ENCODE measurements at places on chromosomes 5 and 9.

DNA sequence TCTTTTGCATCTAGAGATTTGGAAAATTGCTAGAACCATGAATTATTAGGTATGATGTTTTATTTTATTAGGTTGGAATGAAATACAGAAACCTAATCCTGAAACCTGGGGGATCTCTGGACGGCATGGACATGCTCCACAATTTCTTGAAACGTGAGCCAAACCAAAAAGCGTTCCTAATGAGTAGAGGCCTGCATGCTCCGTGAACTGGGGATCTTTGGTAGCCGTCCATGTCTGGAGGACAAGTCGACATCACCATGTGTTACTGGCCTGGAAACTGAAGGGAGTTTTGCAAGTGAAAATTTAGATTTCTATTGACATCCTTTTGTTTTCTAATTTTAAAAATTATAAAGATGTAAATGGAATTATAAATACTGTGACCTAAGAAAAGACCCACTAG, 100.7 kb downstream of the NLN start:
- DNase-seq, result no peak

- DNase-seq, result no peak
Observed at GRCh38 chr5:44329716-44330115, 59.5 kb downstream of the FGF10 start.

GRCh38 chr5:149188383-149188782, 47.1 kb downstream of the ABLIM3 start:
- no peak for DNase-seq

GRCh38 chr9:131630205-131630831, 85.0 kb downstream of the PRRT1B start:
- no peak for DNase-seq

DNA sequence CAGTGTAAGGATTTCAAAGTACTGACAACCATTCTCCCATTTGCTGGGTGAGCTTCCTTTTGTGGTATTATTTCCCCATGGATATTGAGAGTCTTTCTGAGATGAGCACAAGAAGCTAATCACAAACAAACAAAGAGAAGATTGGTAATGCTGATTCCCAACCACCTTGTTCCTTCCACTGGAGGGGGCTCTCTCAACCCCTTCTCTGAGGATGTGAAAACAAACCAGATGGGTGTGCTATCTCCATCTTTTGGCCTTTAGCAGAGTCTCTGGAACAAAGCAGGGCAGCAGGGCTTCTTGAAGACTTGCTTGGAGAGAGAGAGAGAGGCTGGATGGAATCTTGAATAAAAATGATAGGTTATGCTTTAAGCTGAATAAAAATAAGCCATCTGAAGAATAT, 576.7 kb upstream of the ZNF462 start:
- no peak for DNase-seq

DNA sequence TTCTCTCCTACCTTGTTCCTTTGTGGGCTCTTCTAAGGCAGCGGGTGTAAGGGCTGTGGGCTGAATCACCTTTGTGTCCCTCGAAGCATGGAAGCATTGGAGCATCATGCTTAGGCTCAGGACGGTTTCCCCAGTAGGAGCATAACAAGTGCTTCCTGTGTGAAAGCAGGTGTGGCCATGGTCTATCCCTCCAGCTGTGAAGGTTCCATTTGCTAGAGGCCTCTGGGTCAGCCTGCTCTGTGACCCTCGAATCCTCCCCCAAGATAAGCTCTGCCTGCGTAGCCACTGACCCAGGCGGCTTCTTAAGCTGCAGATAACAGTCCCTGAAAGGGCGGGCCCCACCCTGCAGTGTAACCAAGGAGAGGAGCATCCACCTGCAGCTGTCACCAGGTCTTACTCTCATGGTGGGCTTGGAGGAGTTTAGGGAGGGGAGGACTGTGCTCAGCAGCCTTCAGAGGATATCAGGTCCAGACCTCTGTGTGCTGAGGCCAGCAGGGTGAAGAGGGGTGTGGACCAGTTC, 8.4 kb upstream of the NDST1 start:
- no peak for DNase-seq

DNA sequence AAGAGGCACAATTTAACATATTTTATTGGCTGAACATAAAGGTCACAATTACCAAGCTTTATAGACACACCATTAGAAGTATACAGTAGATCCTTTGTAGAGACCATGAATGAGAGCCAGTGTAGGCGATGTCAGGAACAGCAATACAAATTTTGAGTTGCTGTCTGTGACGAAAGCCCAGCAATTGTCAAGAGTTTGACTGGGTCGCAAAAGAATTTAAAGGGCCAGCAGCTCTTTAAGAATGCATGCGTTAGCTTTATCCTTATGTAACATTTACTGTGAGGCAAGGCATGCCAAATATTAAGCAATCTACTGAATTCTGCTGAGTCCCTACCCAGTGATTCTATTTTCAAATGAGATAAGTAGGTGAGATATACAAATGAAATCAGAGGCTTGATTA, 236.9 kb downstream of the ARRDC3 start:
- DNase-seq, result no peak

DNA sequence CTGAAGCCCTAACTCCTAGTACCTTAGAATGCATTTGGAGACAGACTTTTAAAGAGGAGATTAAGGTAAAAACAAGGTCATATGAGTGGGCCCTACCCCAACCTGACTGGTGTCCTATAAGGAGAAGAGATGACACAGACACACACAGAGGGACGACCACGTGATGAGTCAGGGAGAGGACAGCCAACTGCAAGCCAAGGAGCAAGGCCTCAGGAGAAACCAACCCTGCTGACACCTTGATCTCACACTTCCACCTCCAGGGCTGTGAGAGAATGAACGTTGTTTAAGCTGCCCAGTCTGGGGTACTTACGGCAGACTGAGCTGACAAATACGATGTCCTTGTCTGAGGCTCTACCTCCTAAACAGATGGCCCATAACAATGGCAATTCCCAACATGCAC, 93.6 kb downstream of the ROR2 start:
- DNase-seq, result no peak

DNA sequence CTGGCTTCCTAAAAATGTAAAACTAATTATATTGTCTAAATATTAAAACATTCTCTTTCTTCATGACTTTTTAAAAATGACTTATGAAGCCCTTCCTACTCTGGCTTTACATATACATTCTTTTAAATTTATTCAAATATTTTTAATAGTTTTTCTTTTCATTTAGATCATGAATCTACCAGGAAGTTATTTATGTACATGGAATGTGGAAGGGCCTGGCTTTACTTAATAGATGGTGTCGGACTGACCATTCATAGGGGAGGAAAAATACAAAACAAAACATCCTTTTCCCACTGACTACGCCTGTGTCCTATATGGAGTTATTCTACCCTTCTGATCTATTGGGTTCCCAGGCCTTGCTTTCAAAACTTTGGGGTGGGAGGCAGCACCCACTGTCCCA, 129.8 kb downstream of the MACROH2A1 start:
- no peak for DNase-seq

DNA sequence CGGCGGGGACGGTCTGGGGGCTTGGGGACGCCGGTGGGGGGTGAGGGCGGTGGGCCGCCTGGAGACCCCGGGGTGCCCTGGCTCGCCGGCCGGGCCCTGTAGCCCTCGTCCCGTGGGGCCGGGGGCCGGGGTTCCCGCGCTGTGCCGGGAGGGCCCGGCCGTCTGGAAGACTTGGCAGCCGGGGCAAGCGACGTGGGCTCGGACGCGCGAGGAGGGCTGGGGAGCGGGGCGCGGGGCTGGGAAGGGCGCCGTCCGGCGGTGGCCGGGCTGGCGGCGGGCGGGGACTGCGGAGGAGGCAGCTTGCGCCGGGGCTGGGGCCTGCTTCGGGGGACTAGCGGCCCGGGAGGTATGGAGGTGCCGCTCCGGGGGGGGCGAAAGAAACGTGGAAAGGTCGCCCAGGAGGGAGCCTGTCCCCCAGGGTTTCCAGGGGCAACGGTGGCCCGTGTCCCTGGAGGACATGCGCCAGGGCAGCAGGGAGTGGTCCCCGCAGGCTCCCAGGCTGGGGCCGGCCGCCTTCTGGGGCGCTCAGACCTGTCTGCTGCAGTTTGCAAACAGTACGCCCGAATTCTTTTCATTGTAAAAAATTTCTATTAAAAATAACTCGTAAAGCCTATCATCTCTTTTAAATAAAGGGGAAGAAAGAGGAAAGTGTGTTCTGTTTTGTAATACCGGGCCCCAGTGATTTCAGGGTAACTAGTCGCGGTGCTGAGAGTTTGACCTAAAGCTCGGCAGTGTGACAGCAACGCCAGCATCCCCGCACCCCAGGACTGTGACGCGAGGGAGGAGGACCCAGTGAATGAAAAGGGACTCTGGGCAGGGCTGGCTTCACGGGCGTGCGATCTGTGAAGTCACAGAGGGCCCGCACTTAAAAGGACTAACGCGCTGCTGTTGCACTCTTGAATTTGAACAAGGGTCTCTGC, 752 bp upstream of the ANKH start:
- peak; percentile 62 for DNase-seq

Data from activated naive CD8-positive, alpha-beta T cell treated with anti-CD3 and anti-CD28 coated beads, Interleukin-2, amount 10 ng/mL, durations not matched to agents 7 days and 5 days (primary cell).